ENCODE measurements at places on chromosomes 16 and 17.

DNA sequence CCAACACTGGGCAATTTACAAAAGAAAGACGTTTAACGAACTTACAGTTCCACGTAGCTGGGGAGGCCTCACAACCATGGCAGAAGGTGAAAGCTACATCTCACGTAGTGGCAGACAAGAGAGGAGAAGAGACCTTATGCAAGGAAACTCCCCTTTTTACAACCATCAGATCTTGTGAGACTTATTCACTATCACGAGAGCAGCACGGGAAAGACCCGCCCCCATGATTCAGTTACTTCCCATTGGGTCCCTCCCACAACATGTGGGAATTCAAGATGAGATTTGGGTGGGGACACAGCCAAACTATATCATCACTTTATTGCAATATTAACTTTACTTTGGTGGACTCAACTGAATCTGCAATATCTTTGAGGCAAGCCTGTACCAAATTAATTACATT is 11.9 kb upstream of the ENGASE start:
- no peak for DNase-seq

GRCh38 chr17:81153340-81153803 is 11.9 kb upstream of the PVALEF start:
- DNase-seq, result no peak

DNA sequence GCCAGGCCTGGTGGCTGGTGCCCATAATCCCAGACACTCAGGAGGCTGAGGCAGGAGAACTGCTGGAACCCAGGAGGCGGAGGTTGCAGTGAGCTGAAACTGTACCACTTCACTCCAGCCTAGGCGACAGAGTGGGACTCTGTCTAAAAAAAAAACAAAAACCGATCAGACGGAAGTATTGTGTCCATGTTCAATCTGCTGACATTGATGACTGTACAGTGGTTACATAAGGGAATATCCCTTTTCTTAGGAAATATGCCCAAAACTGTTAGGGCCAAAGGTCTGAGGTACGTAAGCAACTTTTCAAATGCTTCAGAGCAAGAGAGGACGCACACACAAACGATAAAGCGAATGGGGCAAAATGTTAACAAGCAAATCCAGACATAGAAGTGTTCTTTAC is 69.8 kb upstream of the DNAH17 start:
- DNase-seq, result no peak

- peak; percentile 92 for DNase-seq
Observed at GRCh38 chr17:50139950-50140885, 10.3 kb upstream of the SAMD14 start.

- DNase-seq, result peak; percentile 39
Observed at GRCh38 chr16:16042076-16042475, 92.7 kb downstream of the ABCC1 start.

- DNase-seq, result no peak
Observed at GRCh38 chr16:67749436-67750078, 30.4 kb upstream of the GFOD2 start.

GRCh38 chr17:13353590-13353989 is 248.1 kb downstream of the HS3ST3A1 start:
- no peak for DNase-seq

GRCh38 chr17:29847118-29847517 is 82.9 kb downstream of the SSH2 start:
- no peak for DNase-seq

DNA sequence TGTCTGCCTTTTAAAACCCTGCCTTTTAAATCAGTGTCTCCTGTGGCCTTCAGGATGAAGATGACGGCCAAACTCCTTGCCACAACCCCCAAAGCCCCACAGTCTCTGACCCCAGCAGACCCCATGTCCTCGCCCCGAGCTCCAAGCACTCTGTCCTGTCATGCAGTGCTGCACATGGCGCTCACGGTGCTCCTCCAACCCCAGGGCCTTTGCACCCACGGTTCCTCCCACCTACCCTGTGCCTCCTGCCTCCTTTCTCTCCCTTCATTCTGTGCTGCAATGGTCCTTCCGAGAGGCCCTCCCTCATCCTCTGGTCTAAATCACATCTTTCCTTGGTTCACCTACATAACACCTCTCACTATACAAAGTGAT is 235.3 kb downstream of the KATNIP start:
- DNase-seq, result no peak

- no peak for DNase-seq
Observed at GRCh38 chr16:84600343-84601229, 17.3 kb downstream of the COTL1 start.

DNA sequence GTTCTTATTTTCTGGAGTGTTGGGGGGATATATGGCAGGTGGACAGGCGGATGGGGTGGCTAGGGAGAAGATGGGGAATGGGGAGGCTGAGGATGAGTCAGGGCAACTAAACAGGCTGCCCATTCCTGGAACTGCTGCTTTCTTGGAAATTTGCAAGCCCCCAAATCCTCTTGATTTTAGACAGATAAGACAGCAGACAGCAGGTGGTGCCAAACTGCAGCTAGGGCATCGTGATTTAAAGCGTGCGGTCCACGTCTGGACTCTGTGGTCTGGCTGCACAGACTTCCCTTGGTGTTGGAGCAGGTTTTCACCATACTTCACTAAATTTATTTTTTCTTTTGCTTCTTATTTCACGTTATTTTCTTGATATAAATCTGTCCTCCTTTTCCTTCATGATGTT is 10.9 kb upstream of the KRT24 start:
- no peak for DNase-seq

GRCh38 chr16:72400257-72401083 is 228.5 kb upstream of the PMFBP1 start:
- DNase-seq, result peak; percentile 42

DNA sequence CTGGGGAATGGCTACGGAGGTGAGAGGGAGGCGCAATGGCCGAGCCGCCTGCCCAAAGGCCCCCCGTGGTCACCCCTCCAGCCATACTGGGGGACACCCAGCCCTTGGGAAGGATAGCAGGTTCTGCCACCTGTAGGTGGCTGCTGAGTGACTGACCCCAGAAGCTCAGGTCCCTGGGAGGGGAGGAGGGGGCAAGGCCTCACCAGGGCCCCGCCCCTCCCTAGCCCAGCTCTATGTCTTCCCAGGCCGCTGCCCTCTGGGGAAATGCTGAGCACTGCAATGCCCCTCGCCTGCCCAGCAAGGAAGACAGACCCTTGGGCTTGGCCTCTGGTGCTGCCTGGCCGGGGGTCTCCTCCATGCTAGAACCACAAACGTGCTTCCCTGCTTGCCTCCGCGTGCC is 11.4 kb upstream of the CLDN9 start:
- no peak for DNase-seq

GRCh38 chr17:16380640-16381495 is at the start of gene UBB:
Gene UBB, plus strand, starts transcription at chr17:16381091. Its CDS starts 817 bp downstream, at chr17:16381908.
- peak; percentile 96 for DNase-seq

- no peak for DNase-seq
Observed at GRCh38 chr17:33053676-33054075, 62.0 kb downstream of the SPACA3 start.

GRCh38 chr16:49850558-49851467 is 5.1 kb downstream of the ZNF423 start:
- no peak for DNase-seq

DNA sequence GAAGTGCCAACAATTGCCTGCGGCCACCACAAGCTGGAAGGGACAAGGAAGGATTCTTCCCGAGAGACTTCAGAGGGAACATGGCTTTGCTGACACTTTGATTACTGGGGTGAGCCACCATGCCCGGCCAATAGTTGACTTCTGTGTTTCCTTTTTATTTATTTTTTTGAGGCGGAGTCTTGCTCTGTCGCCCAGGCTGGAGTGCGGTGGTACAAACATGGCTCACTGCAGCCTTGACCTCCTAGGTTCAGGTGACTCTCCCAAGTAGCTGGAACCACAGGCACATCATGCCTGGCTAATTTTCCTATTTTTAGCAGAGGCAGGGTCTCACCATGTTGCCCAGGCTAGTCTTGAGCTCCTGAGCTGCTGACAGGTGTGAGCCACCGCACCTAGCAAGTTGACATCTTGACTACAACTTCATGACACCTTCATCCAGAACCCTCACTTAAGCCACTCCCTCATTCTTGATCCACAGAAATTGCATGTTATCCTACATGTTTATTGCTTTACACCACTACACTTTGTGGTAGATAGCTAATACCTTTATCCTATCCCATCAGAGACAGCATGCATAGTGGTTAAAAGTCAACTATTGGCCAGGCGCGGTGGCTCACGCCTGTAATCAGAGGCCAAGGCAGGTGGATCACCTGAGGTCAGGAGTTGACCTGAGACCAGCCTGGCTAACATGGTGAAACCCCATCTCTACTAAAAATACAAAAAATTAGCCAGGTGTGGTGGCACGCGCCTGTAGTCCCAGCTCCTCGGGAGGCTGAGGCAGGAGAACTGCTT is 16.1 kb upstream of the GPRC5C start:
- DNase-seq, result no peak

GRCh38 chr17:17089796-17090641 is 47.8 kb downstream of the MPRIP start:
- no peak for DNase-seq

DNA sequence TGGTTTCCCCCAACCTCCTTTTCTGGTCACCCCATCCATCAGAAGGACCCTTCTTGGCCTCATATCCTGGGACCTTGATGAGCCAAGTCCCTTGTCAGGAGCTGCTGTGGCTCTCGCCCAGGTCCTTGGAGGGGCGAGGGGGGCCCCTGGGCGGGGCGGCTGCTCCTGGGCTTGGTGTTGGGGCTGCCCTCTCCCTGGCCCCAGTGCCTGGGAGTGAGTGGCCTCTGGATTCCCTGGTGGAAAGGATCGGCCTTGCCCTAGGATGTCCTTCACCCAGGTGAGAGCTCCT is 6.2 kb upstream of the NOTUM start:
- no peak for DNase-seq

DNA sequence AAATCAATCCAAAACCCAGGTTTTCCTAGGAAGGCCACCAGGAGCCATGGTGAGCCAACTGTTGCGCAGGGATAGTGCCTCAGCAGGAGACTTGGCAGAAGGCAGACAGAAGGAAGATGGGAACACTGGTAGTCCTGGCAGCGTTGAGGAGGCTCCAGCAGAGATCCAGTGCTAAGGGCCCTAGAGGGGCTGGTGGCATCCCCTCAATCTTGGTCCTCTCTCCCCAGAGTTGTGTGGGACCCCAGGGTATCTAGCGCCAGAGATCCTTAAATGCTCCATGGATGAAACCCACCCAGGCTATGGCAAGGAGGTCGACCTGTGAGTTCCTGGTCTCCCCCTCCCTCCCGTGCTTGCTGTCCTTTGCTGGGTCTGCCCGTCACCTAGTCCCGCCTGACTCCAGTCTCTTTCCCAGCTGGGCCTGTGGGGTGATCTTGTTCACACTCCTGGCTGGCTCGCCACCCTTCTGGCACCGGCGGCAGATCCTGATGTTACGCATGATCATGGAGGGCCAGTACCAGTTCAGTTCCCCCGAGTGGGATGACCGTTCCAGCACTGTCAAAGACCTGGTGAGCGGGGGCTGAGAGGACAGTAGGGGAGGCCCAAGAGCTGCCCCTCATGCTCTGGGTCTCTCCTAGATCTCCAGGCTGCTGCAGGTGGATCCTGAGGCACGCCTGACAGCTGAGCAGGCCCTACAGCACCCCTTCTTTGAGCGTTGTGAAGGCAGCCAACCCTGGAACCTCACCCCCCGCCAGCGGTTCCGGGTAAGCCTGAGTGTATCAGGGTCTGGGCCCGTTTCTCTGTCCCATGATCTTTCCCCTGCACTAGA is 5.7 kb downstream of the CFAP119 start:
- no peak for DNase-seq

GRCh38 chr17:74959826-74960515 is 12.6 kb downstream of the HID1 start:
- peak; percentile 51 for DNase-seq

DNA sequence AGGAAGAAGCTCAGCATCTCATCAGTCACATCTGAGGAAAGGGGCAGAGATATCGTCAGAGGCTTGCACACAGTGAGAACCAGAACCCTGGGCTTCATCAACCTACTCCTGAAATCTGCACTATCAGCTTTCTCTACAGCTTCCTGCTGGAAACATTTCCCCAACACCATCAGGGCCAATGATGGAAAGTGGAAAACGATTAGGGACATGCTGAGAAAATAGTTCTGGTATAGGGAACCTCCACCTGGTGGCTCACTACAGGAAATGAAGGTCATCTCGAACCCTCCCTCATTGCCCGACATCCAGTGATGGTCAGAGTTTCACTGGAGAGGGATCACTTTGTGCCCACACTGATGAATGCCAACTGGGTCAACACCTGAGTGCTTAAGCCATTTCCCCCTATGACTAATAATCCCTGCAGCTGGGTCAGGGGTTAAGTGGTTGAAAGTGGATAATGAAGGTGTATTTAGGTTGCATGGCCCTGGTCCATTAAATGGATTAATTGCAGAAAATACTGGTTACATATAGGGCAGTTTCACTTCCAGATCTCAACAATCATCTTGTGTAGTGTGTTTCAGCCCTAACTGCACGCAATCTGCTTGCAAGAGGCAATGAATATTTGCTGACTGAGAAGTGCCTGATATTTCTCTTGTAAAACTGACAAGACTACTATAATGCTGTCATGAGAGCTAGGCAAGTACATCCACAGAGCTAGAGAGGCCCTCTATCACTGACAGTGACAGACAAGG is 43.1 kb upstream of the GSG1L start:
- no peak for DNase-seq

DNA sequence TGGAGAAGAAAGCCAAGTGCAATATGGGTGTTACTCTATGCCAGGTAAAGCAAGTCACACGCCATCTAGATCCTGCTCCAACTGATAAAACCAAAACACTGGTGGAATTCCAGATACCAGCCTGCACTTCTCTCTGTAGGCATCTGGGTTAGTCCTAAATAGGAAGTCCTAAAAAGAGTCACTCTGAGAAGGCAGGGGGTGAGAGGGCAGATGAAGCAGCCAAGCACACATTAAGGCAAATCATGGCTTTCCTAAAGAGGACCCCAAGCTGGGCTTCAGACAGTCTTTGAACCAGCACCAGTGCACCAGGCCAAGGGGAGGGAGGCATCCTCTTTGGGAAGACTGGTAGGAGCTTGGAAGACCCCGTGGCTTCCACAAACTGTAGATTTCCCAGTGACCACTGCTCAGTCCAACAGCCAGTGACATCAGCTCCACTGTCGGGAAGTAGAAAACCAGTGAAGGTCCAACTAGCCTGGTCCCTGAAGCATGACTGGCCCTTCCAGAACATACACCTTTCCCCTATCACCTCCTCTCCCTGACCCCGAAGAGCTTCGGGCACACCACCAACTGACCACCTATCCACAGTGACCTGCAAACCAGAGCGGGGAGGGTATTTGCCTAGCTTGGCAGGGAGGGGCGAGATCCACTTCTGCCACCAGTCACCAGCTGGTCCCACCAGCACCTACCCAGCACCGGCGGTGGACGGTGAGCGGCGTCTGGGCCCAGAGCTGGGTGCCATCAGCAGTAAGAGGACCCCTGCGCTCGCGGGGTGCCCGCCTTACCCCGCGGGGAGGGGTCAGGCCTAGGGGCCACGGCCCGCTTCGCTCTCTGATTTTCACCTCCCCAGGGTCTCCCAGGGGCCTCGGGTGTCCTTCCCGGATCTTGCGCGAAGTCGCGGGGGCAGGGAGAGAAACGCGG is 1.0 kb downstream of the LITAF start:
- peak; percentile 49 for DNase-seq

DNA sequence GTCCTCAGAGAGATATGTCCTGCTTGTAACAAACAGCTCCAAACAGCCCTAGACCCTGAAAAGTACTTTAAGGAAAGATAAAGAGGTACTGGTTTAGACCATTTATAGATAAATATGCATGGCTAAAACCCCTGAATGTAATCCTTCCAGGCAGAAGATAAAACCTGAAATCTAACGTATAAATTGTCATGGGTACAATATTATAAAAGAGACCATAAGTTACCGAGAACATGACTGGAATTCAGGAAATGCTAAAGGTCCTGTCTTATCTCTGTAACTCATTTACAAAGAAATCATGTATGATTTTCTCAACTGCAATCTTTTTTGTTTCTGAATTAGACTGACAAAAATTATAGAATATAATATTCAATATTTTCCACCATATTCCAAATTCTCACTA is 9.2 kb upstream of the KANSL1 start:
- DNase-seq, result no peak

Data from hepatic stellate cell (primary cell).